Hematopoietic multipotent progenitor cell treated with erythropoietin and hydrocortisone succinate and interleukin-3 and kit ligand, for 4 days (in vitro differentiated cells): ENCODE measurements at places on chromosomes 13 and 19.

DNA sequence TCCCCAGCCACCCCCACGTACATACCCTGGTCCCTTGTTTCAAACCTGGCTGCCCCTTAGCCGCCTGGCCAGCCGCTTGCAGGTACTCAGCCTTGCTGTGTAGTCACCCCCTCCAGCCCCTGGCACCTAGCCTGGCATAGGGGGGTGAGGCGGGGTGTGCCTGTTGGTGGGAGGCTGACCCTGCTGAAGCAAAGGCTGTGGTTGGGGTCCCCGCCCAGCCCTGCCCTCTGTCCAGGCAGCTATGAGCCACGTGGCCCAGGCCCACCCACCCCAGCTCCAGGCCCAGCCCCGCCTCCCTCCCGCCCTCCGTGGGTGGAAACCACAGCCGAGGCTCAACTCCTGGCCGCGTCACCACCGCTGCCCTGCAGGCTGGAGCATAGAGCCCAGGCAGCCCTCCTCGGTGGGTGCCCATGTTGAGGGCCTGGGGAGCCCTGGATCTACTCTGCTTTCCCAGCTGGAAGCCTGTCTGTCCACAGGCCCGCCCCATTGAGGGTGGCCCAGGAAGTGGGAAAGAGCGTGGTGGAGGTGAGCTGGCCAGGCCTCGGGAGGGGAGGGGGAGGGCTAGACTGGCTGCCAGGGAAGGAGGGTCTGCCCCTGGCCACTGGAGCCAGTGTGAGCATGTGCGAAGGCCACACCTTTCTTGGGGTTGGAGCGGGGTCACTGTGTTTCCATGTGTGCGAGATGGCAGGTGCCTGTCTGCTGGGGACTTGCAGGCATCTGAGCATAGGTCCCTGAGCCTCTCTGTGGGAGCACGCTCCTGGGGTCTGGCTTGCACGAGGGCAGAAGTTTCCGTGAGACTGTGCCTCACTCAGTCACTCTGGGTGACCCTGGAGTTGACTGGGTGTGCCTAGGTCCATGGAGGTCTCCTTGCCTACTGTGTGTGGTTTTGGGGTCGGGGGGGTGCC is 31.0 kb downstream of the PAK4 start:
- peak; percentile 54 for DNase-seq

GRCh38 chr19:17739121-17739875 is 12.0 kb upstream of the FCHO1 start:
- no peak for DNase-seq

GRCh38 chr13:76759877-76760276 is 126.3 kb downstream of the KCTD12 start:
- peak; percentile 15 for DNase-seq

GRCh38 chr19:45471111-45471930 is 3.5 kb downstream of the FOSB start:
- DNase-seq, result no peak

DNA sequence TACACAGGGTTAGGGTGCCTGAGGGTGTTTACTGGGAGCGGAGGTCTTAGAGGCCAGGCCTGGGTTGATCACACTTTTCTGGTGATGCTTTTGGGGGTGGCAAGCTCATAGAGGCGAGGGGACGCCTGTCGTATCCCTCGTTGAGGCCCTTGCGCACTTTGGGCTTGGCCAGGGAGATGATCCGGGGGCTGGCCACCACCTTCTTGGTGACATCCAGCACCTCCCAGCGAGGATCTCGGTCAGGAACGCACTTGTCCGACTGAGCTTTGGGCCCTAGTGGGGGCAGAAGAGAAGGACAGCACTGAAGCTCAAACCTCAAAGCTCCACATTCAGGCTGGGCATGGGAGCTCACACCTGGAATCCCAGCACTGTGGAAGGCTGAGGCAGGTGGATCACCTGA is 17.6 kb upstream of the MIER2 start:
- DNase-seq, result no peak

GRCh38 chr13:30346153-30346788 is 38.9 kb upstream of the KATNAL1 start:
- DNase-seq, result peak; percentile 40

DNA sequence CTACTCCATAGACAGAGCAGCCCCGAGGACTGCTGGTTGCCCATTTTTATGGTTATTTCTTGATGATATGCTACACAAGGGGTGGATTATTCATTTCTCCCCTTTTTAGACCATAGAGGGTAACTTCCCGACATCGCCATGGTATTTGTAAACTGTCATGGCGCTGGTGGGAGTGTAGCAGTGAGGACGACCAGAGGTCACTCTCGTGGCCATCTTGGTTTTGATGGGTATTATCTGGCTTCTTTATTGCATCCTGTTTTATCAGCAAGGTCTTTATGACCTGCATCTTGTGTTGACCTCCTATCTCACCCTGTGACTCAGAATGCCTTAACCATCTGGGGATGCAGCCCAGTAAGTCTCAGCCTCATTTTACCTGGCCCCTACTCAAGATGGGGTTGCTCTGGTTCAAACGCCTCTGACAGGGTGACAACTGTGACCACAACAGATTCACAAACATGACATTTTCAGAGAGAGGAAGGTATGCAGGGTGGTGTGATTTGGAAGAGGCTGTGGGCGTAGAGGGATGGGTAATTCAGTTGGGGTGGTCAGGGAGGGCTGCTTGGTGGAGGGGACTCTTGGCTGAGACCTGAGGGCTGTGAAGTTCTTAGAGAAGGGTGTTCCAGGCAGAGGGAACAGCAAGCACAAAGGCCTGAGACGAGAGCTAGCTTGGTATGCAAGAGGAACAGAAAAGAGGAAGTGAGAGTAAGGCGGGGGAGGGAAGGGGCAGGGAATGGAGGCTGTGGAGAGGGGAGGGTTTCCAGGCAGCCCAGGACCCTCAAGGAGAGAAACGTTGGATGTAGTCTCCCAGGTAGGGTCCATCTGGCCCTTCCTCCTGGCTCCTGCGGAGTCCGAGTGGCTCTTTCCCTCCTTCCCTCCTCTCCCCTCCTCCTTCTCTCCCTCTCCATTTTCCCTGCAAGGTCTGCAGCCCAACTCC is 23.5 kb downstream of the FAM187B start:
- DNase-seq, result peak; percentile 85

GRCh38 chr19:1251330-1252220 is 3.2 kb downstream of the MIDN start:
- peak; percentile 91 for DNase-seq

DNA sequence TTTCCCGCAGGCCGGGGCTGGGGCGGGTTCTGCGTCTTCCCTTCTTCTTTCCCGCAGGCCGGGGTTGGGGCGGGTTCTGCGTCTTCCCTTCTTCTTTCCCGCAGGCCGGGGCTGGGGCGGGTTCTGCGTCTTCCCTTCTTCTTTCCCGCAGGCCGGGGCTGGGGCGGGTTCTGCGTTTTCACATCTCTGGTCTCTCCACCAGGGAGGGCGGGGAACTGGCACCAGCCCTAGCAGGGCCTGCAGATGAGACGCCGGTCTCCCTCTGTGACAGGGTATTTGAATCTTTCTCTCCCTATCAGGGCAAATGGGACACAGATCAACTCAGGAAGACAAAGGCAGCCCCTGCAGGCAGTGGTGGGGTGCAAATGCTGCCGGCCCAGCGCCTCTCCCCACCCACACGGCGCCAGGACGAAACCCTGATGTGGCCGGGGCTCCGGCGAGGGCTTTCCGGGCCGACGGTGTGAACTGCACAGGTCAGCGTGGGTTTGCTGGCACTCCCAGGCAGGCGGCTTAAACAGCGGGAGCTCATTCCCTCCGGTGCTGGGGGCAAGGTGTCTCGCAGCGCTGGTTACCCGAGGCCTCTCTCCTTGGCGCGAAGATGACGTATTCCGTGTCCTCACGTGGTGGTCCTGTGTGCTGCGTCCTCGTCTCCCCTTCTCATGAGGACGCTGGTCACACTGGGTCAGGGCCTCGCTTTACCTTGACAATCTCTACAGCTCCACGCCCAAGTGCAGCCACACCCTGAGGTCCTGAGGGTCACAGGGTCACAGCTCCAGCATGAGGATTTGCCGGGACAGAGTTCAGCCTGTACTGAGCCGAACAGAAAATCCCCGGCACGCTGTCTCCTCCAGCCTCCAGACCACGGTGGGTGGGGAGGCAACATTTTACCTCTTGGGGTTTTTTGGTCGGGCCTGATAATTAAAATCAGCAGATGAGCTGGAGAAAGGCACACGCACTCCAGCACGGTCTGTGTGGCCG is 717 bp upstream of the C13orf46 start:
- DNase-seq, result no peak

DNA sequence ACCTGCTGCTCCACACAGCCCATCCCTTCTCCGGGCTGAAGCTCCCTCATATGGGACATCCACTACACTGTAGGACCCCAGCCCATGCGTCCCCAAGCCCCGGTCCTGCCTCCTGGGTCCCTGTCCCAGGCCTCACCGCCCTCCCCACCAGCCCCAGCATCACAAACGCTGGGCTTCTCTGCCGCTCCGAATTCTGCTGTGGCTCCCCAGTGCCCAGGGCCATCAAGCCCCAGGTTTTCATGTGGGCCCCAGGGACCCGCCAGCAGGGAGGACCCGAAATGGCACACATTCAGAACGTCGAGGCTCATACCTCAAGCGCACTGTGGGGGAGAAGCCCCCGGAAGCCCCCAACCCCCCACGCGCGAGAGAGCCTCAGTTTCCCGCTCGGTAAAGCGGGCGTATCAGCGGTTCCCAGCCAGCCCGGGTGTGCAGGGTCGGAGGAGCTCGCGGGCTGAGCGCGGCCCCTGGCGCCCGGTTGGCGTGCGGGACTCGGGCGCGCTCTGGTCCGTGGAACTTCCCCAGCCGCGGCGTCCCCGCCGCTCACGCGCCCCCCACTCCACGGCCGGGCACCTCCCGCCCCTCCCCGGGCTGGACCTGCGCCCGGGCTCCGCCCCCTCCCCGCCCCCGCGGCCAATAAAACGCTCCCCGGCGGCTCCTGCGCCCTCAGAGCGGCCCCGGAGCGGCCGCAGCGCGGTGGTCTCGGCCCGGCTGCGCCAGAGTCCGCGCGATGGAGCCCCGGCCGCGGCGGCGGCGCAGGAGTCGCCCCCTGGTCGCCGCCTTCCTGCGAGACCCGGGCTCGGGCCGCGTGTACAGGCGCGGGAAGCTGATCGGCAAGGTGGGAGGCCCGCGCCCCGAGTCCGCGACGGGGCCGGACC is at the start of gene PLK5:
Gene PLK5 (plus strand): TSS at position 666 of the 875 bp plus-strand sequence. CDS start 2,920 bp downstream, outside the sequence.
- no peak for DNase-seq

DNA sequence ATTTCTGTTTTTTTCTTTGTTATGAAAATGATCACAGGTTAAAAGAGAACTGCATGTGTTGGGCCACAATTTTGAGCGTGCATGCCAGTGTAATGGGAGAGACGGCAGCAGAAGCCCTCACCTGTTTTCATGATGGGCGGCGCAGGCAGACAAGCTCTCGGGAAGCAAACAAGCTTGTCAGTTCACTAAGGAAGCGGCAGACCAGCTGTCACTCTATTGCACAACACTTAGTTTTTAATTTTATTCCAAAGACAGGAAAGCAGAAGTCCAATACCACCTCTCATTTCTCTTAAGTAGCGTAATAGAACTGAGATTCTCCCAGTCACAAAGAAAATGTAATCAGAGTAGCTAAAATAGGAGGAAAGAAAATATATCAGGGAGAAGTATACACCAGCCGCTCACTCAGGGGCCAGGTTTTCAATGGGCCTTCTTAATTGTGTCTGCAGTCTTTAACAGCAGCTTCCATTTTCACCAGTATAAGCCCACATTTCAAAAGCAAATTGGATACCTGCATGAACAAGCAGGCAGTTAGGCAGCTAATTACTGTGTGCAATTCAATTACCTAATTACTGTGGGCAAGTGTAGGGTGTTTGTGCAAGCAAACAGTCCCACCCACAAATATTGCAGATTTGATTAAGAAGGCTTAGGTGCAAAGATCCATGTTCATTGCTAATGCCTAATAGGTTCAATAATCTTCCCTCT is 711.4 kb downstream of the DIAPH3 start:
- peak; percentile 67 for DNase-seq

- DNase-seq, result peak; percentile 92
Measured at GRCh38 chr19:56125806-56126590, 4.9 kb upstream of the ZNF787 start.

GRCh38 chr19:3057275-3057714 is 5.0 kb downstream of the TLE5 start:
- no peak for DNase-seq

DNA sequence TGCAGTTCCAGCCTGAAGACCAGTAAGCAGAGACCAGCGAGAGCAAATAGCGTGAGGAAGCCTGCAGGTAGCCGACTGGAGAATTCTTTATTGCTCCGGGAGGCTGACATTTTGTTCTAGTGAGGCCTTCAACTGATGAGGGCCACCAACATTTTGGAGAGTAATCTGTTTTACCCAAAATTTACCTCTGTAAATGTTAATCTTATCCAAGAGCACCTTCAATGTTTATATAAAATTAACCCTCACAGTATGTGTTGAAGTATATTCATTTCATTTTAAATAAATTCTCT is 546.4 kb upstream of the SLITRK5 start:
- no peak for DNase-seq

DNA sequence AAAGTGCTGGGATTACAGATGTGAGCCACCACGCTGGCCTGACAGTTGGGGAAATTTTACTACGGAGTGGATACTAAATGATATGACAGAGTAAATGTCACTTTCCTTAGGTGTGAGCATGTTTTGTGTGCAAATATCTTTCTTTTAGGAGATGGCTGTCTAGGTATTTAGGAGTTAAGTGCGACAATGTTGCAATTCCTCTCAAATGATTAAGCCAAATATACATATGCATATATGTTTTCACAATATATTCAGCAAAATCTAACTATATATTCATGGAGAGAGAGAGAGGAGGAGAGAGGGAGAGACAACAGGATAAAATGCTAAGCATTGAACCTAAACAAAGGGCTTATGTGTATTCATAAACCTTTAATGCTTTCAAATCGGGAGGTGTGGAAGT is 5.4 kb upstream of the SERTAD3 start:
- DNase-seq, result no peak

DNA sequence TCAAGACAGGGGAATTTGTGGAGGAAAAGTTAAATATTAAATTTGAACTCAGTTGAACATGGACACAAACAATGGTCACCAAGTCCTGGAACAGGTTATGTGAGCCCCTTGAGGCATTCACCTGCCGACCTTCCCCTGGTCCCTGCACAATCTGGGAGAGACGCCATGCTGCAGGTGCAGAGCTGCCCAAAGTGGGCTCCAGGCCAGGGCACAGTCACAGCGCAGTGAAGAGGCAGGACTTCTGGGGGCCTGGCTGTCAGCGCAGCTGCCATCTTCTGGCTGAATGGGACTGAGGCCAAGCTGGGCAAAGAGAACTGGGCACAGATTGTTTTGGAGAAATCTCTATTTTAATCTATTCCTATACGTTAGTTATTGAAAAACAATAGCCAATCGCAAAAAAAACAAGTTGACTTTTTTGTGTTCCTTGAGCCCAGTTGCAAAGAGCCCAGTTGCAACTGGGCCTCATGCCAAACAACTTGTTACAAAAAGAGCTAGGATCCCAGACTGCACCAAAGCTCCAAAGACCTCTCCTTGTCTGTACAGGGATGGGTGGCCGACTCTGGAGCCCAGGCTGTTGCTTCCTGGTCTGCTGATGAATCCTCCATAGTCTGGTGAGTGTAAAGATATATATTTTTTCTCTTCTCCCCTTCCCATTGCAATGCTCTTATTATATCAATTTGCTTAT is 1.2 kb upstream of the ZNF626 start:
- no peak for DNase-seq

GRCh38 chr19:46426506-46427162 is 2.1 kb downstream of the PNMA8C start:
- DNase-seq, result peak; percentile 85

- DNase-seq, result no peak
Measured at GRCh38 chr13:49539313-49539712, 43.6 kb downstream of the PHF11 start.
